ENCODE measurements at places on chromosomes 13 and 19.

DNA sequence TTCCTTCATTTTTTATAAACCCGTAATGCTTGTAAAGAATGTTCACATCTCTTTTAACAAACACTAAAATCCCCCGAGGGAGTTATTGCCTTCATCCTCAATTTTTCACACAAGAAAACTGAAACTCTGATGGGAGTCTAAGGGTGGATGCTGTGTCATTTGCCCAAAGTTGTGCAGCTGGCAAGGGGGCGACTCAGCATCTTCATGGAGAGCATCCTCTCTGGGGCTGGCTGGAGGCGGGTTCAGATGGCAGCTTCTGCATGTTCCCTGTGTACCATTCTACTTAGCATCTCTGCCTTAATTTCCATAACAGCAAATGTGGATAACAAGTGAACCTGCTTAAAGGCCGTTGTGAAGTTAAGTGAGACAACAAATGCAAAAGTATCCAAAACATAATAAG lies 256.4 kb downstream of the IRS2 start:
- no peak for DNase-seq

- DNase-seq, result no peak
These were observed 19.9 kb downstream of the GADD45B start for GRCh38 chr19:2495651-2496316.

DNA sequence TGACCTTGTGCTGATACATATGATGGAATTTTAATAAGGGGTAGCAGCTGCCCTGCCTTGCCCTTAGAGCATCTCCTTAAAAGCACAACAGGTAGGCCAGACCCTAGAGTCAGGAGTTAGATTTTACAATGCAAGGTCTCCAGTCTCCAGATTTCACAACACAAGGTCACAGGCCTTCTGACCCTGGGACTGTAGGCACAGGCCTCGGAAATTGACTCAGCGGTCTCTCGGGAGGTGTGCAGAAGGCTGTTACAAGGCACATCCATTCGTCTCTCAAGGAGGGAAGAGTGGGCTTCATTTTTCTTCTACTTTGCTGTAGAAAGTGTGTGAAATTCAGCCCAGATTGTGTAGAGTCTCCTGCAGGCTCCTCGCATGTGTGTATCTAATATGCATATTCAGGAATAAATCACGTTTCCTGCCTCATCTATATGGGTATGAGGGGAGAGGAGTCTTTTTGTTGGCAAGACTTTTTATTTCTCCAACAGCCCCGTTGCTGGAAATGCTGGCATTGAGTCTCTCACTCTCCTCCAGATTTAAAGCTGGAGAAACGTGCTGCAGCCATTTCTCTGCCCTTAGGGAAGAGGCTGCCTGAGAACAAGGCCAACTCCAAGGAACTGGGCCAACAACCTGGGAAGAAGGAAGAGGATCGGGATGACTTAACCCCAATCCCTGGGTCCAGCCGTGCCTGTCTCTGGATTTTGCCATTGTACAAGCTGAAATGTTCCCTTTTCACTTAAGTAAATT lies 24.5 kb downstream of the UQCRFS1 start:
- DNase-seq, result no peak

- DNase-seq, result no peak
These were observed 19.6 kb downstream of the KCNC3 start for GRCh38 chr19:50309396-50310125.

- DNase-seq, result no peak
These were observed 698.2 kb downstream of the PCDH17 start for GRCh38 chr13:58329746-58330145.

- peak; percentile 3 for DNase-seq
These were observed 26.8 kb upstream of the MTIF3 start for GRCh38 chr13:27476943-27477703.

- DNase-seq, result no peak
These were observed 421.4 kb upstream of the KLHL1 start for GRCh38 chr13:70529652-70530051.

- no peak for DNase-seq
These were observed 20.8 kb upstream of the FBXL3 start for GRCh38 chr13:77047649-77048343.

GRCh38 chr13:58994777-58995176 lies 1169.0 kb downstream of the DIAPH3 start:
- no peak for DNase-seq

DNA sequence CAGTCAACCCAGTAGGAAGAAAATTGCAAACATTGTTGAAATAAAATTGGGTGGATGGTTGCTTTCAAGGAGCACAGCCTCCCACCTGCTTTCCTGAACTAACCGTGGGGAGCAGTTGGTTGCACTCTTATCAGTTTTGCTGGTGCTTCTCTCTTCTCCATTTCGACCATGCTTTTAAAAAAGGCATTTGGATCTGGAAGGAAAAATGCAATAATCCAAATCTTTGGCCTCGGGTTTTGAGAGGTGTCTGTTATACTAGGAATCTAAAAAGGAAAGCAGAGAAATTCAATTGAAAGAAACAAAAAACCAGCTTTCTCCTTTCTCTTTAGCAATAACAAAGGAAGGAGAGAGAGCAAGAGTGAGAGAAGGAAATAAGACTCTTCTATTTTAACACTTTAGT lies 113.6 kb upstream of the ARGLU1 start:
- no peak for DNase-seq

- peak; percentile 8 for DNase-seq
These were observed 213.9 kb upstream of the SLITRK1 start for GRCh38 chr13:84096216-84096615.

GRCh38 chr19:4521170-4521887 lies 3.0 kb upstream of the PLIN4 start:
- DNase-seq, result no peak

DNA sequence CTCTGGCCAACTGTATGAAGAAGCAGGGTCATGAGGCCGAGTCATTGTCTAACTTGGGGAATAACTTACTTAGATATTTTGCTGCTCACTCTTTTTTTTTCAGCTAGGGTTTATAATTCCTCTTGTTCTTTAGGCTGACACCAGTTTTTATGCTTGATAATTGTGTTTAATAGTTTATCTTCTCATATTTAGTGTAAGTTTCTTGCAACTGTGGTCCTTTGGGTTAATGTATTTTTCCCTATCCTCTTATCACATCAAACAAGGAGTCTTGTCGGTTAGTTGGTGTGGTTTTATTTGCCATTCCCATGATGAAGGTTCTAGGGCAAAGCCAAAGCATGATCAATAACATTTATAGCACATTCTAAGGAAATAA lies 204.6 kb downstream of the NUFIP1 start:
- DNase-seq, result no peak

DNA sequence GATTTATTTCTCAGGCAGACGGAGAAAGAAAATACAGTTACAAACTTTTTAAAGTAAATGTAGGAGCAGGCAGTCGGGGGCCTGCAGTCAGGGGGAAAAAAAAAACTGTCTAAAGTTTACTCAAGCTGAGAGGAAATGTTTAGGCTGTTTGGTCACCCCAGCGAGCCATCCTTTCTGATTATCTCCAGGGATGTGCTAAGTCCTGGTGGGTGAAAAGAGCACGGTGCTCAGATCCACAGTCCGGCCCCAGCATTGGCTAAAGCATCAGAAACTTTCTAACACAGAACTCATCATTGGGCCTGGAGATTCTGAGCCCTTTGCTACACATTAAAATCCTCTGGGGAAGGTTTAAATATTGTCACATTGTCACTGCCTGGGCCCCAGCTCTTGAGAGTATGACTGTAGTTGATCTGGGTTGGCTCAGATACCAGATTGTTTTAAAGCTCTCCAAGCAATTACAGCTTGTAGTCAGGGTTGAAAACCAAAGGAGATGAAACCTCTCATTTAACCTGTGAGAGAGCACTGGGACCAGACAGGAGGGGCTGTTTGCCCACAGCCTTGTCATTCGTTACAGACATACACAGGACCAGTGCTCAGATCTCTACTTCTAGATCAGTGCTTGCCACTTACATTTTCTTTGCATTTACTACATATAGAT lies 131.1 kb upstream of the HTR2A start:
- no peak for DNase-seq

DNA sequence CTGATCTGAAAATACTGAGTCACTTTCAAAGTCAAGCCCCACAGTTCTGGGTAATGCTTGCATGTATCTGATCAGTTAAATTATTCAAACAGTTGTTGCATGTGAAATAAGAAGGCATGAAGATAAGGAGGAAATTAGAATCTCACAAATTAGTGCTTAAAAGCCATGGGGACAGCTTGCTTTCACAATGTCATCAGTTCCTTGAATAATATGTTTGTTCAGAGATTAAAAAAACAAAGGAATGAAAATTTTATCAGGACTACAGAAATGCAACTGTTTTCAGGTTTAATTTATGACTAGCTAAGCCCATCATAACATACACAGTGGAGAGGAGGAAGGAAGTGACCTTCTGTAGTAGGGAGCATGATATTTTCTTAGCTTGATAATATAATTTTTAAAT lies 150.1 kb downstream of the OXGR1 start:
- DNase-seq, result no peak

DNA sequence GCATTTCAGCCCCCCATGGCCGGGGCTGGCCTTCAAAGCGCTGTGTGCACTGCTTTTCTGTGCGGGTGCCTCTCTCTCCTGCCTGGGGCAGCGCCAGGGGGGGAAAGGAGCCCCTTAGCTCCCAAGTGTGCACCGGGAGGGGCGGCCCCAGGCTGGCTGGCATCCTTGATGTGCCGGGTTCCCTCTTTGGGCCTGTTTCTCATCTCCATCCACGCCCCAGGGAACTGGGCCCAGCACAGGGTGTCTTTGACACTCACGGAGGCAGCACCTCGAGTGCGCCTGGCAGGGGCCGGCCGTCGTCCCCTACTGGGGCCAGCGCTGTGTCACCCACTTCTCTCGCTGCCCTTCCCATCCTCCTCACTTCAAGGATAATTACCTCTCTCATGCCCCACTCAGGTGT lies 324.3 kb downstream of the TEX29 start:
- no peak for DNase-seq

GRCh38 chr13:74246487-74246886 lies 112.3 kb upstream of the KLF12 start:
- peak; percentile 77 for DNase-seq

DNA sequence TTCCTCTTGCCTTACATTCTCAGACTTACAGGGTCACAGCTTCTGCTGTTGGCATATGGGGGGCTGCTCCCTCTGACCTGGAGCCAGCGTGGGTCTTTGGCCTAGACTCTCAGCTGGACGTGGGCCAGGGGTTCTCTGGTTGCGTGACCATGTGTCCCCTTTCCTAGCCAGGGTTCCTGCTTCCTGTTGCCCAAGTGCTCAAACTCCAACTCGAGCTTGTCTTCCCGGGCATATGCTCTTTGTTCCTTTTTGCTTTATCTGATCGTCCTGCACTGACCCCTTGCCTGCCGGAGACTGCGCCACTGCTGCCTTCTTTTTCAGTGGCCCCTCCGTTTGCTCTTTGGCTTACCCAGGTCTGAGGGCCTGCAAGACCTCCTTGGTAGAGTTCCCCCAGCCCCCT lies 25.3 kb upstream of the GPR183 start:
- no peak for DNase-seq
